NCI-H1436 treated with DMSO at 0.1 percent for 48 hours (cell line): ENCODE measurements at places on chromosomes 12 and 14.

DNA sequence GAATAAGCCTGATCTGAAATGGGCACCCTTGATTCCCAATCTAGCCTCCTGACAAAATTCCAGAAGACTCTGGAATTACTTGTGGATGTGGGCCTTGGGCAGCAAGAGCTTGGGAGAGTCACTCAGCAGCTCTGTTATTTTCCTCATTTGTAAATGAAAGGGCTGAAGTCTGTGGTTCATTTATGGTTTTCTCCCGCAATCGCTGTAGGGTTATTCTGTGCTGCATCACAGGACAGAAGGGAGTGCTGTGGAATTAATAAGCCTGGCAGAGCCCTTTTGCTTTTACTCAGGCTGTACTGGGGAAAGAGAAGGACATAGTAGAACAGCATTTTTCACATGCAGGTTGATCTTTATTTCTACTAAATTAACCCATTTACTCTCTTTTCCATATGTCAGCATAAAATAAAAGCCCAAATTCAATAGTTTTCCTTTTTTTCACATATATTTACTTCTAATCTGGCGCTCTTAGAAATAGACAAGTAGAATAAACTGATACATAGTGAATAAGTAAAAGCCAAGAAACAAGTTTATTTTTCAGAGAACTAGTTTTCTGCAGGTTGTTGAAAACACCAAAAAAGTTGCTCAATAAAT, 49.2 kb downstream of the DUSP16 start:
- no peak for DNase-seq

DNA sequence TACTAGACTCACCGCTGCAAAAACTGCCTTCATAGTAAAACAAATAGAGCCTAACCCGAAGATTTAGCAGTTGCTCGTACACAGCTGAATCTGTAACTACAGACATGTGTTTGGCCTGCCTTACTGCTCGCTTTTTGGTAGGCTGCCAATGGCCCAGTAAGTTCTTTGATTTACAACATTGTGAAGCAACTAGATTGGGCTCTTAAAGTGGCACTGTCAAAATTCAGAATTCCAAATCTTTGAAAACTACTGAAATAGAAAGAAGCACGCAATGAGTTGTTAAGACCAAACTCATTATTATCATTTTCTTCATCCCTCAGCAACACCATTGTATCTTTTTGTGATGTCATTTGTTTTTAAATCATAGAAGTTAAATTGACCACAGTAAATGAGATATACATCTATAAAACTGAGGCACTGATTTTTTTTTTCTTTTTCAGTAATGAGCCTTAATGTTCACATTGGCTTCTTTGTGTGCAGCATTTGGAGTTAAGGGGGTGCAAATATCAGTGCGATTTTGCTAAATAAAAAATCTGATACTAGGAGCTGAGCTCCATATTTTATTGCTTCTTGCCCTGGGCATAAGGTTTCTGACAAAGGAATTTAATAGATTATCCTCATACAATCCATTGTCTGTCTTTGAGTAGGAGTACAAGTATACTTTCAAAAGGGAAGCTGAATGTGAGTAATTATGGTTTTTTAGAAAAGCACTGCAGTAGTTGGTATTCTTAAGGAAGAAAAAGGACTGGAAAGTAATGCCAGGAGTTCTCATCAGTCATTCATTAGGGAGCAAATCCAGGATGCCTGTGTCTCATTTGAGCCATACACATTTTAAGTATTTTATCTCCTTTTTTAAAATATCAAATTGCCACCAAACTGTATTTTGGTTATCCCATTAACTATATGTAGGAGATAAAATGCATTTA, 138.5 kb downstream of the KICS2 start:
- no peak for DNase-seq

GRCh38 chr14:50786751-50787464, 44.1 kb downstream of the NIN start:
- no peak for DNase-seq

DNA sequence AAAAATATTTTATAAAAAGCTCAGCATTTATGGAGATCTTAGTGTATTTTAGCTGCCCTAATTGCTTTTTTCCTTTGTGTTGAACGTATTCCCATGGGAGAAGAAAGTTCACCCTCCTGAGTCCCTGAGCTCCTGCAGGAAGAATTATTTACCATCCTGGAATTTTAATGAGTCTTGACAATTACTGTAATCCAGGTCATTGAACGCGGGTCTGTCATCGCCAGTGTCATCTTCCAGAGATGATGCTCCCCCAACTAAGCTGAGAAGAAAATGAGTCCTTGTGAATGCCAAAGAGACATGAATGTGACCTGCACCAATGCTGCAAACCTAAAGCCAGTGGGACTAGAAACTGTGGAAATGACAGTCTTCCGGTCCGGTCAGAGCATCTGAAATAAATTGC, 129.5 kb downstream of the FBXL14 start:
- no peak for DNase-seq

GRCh38 chr12:126210448-126210847, 1145.2 kb downstream of the AACS start:
- DNase-seq: no peak

DNA sequence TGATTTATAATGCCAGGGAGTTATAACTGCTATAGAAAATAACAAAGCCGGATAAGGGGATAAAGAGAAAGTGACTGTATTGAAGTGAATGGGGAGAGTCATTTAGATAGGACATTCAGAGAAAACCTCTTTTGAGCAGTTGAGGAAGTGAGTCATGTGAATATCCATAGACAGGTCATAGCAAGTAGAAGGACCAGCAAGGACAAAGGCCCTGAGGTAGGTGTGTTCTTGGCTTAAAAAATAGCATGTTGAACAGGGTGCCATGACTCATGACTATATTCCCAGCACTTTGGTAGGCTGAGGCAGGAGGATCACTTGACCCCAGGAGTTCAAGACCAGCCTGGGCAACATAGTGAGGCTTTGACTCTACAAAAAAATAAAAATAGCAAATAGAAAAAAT, 51.5 kb upstream of the RAP1B start:
- no peak for DNase-seq

DNA sequence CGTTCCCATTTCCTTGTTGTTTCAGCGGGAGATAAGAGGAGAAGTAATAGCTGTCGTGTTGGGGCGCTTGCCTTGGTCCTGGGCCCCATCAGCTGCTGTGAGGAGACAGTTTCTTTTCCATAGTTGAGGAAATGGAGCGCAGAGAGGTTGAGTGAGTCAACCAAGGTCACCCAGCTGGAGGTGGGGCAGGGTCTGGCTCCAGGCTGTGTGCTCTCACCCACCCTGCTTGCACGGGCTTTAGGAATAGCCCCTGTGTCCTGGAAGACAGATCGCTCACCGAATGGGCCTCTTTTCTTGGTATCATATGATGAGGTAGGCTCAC, 165.7 kb upstream of the RTL1 start:
- DNase-seq: no peak

DNA sequence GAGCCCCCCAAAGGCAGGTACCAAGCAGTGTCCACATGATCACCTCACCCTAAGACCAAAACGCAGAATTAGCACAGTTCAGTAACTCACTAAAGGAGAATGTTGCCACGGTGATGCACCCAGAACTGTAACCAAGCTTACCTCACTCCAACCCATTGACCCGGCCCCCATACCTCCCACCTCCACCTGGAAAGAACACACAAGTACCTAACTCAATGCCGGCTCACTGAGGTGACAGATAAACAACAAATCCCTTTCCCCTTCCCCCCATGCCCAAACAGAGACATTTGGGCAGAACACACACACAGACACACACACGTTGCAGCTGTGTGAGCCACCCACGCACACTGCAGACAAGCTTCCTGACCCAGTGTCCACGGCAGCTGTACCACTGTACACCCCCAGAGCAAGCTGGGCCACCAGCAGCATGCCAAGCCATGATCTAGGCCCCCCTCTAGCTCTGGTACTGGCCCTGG, 1.3 kb downstream of the RAPGEF3 start:
- DNase-seq: no peak

DNA sequence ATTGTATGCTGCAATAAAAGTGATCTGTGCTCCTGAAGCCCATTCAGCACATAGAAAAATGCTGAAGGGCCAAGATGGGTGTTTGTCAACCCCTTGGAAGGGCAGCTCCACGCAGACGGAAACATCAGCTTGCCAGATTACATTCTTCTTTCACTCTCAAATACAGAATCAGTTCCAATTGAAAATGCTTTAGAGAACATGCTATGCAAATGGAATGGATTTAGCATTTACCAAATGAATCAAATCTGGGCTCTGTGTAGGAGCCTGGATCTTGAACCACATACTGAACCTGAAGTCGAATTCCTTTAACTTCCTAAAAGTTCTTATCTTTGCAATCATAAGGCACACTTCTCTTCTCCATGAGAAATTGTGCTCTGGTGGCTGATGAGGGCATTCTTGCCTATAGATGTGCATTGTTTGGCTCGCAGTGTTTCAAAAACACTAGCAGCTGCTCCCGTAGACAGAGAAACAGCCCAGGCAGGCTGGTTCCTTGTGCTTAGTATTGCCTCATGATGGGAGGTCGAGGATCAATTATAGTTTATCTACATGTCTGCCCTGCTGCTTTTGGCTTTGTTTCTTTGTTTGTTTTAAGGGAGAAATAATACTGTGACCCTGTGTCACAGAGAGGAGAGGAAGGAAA, 489.8 kb upstream of the FLRT2 start:
- DNase-seq: no peak

DNA sequence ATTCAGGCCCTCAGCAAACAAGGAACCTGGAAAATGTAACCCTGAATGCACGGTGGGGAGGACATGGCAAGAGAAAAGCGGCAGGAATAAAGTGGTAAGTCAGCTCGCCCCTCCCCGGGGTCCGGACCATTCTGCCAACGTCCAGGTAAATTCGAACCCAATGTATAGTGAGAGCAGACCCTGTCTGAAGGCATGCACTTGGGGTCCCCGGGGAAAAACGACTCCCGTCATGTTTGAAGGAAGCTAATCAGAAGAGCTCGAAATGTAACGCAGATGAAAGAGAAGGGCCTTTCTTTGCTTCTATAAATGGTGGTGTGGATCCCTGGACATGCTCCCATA, 193 bp downstream of the ACACB start:
- no peak for DNase-seq
